Ascending aorta (tissue), 2 donors: ENCODE measurements at places on chromosomes 16 and 17. TPM values are rescaled to one million over a fixed set of nuclear protein-coding genes. Genes with fewer than 3 reads are reported as not detected.

SOX8 gene
- total RNA-seq, result 18.9 TPM

ALOX15B gene
- 2.3 TPM for total RNA-seq

SLC38A8 gene
- not detected for total RNA-seq

SYT17 gene
- total RNA-seq, result 2.4 TPM

TAOK1 gene
- 20.8 TPM for total RNA-seq

TLCD2 gene
- total RNA-seq, result 7.5 TPM

ZNF205 gene
- total RNA-seq, result 49.8 TPM

GRCh38 chr17:28415886-28416285, 9.9 kb upstream of the SLC46A1 start:
- DNase-seq, result no peak

- DNase-seq, result no peak
These were observed 12.9 kb downstream of the ZNRF1 start for GRCh38 chr16:75011634-75012307.

DNA sequence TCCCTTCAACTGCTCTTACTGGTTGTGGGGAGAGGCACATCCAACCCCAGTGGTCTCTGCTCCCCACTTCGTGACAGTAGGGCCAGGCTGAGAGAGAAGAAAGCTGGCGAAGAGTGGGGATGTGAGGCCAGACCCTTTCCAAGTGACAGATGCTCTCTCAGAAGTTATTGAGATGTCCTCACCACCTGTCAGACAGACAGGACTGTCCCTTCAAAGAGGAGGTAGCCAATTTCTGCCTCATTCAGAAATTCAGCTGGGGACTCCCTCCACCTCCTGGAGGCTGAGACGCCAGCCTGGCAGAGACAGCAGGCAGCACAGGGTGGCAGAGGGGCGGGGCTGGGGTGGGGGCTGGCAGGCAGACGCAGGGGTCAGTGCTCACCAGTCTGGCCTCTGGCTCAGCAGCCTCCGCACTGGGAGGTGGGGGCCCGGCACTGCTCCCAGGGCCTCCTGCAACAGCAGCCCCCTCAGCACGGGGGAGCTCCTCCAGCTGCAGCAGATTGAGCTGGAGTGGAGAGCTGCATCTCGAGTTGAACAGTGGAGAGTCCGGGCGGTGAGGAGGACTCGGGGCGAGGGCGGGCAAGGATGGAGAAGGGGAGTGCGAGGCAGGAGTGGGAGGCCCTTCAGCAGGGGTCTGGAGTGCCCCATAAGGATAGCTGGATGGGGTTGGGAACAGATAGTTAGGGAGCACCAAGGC, 9.2 kb downstream of the PER1 start:
- DNase-seq, result peak; percentile 61

DNA sequence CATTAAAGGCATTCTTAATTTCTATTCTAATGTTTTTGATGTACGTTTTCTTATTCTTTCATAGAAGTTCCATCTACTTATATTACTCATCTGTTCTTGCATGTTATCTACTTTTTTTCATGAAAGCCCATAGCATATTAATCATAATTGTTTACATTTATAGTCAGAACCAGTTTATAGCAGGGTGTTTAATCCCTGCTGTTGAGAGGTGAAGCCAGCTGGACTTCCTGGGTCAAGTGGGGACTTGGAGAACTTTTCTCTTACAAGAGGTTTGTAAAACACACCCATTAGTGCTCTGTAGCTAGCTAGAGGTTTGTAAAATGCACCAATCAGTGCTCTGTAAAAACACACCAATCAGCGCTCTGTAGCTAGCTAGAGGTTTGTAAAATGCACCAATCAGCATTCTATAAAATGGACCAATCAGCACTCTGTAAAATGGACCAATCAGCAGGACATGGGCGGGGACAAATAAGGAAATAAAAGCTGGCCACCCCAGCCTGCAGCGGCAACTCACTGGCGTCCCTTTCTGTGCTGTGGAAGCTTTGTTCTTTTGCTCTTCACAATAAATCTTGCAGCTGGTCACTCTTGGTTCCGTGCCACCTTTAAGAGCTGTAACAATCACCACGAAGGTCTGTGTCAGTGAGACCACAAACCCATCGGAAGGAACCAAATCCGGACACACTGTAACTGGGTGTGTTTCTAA, 120.6 kb downstream of the TANC2 start:
- no peak for DNase-seq

- DNase-seq, result no peak
These were observed 6.8 kb downstream of the COTL1 start for GRCh38 chr16:84611041-84611440.

DNA sequence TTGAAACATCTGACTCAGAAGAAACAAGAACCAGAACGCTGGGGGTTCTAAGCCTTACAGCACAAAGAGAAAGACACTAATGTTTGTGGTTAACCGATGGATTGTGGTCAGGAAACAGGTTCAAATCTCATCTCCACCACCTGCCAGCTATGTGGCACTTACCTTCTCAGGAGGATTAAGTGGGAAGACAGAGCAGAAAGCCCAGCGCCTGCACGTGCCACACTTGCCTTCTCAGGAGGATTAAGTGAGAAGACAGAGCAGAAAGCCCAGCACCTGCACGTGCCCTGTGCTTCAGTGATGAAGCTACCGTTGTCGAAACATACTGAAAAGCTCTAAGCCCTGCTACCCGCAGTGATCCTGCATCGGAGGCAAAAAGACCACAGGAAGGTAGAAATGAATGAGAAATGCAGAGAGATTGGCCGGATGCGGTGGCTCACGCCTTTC, 90.6 kb downstream of the NXN start:
- DNase-seq, result no peak

DNA sequence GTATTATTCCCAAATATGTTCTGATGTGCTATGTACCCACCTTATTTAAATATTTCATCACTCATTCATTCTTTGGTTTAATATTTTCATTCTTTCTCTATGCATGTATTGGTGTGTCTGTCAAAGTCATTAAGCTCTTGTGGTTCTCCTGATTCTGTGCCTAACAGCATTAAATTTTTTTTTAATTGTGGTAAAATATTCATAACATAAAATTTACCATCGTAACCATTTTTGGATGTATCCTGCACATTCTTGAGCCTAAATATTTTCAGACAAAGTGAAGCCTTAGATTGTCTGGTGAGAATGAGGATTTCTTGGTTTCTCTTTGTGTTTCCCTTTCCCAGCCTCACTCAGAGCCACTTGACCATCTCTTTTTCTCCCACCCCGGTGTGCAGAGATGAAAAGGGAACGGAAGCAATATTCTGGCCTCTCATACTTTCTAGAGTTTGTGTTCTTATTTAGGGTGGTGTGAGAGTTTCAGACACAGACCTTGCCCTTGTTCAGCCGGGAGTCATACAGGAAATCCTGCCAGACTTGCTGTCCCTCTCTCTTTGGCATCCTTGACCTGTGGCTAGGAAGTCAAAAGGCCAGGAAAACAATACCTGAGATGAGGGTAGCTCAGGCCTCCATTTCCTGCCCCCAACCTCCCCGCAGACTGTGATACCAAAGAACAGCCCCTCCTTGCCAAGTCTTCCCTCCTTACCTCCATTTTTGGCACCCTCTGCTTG, 4.9 kb downstream of the CCL5 start:
- DNase-seq, result no peak

DNA sequence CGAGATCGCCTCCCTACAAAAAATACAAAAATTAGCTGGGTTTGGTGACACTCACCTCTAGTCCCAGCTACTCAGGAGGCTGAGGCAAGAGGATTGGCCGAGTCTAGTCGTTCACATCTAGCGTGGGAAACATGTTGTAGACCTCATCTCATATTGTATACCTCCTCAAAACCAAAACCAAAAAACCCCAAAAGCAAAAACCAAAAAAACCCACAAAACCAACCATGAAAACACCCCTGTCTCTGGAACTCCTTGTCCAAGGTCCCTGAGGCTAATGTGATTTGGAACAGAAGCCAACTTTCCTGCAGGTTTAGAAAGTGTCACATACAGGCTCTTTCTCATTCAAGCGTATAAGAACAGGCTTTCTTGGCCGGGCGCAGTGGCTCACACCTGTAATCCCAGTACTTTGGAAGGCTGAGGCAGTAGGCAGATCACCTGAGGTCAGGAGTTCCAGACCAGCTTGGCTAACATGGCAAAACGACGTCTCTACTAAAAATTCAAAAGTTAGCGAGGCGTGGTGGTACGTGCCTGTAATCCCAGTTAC, 29.0 kb downstream of the RAB11FIP3 start:
- DNase-seq, result no peak

GRCh38 chr16:89048090-89048725, 45.4 kb upstream of the ACSF3 start:
- no peak for DNase-seq
